ENCODE measurements at places on chromosomes 6 and 20.

- DNase-seq: no peak
These were observed 672.9 kb upstream of the MARCKS start for GRCh38 chr6:113184291-113184690.

DNA sequence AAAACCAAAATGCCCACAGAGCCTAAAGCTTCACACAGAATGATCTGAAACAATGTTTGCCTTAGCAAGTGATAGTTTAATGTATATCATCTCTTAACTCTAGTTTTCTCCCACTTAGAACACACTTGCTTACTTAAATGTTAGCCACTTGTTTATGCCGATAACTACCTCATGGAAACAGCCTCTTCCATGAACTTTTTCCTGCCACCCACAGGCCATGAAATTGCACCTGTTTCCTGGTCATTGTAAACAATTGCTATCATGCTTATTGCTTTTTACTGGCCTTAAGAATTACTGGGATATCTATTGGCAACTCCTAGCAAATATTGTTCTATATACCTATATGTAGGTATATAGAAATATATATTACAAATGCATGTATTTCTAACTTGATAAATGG lies 231.1 kb downstream of the HDGFL1 start:
- no peak for DNase-seq

DNA sequence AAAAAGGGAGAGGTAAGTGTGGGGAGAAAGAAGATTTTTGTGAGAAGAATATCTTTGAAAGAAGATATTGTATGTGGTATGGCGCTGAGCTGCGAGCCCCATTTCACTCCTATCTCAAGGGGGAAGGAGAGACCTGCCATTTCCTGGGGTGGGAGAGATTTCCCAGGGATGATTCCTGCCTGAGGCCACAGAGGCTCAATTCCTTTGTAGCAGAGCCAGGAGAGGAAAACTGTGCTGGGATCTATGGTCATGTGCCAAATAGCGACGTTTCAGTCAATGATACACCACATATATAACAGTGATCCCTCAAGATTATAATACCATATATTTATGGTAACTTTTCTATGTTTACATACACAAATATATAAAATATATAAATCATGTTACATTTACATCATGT lies 28.9 kb downstream of the TCF21 start:
- DNase-seq: no peak

DNA sequence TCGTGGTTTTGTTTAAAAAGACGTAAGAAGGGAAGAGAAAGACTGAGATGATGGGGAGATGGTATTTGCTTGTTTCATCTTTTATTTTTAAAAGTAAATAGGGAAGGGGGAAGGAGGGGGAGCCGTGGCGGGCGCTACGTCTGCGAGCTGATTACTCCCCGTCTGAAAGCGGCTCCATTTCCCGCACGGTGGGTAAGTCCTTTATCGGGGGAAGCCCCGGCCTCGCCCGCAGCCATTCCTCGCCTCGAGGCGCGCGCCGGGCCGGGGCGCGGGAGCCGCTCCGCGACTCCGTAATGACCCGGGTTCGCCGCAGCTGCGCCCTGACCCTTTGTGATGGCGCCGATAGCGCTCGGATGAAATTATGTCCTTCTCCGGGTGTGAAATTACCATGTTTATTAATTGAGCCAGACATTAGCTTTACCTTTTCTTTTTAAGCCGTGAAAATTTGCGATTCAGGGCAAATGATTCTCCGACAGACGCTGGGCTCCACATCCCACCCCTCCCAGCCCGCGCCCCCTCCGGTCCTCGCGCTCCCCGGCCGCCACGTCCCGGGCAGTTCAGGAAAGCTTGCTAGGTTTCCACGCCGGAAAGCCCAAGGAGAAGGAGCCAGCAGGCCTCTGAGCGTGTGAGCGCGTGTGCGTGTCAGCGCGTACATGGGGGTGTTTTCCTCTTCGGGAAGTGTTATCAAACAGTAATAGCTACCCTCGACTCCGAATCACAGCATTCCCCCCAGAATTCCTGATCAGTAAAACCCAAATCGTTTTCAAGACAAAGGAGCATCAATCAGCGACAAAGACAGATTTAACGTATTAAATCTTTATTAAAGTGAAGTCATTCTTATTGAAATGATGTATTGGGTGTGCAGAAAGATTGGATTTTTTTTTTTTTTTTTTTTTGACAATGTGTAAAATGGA lies 30.0 kb downstream of the TFAP2A start:
- no peak for DNase-seq

GRCh38 chr6:2745246-2745645 lies 5.5 kb downstream of the MYLK4 start:
- no peak for DNase-seq
